IPS DF 6.9 (cell line): ENCODE measurements at places on chromosomes 7 and 10.

DNA sequence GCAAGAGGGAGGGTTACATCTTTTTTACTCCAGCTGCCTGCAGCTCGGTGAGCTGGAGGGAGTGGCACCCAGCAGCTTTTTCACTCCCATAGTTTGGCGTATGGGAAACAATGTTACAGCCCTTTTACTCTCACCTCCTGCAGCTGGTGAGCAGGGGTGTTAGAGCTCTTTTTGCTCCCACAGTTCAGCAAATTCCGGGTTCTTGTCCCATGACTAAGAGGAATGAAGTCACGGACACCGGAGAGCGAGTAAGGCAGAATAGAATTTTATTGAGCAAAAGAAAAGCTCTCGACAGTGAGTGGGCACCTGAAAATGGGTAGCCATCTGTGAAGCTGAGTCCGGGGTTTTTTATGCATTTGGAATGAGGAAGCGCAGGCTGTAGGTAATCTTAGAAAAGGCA is 446.6 kb downstream of the GFRA1 start:
- no peak for DNase-seq

DNA sequence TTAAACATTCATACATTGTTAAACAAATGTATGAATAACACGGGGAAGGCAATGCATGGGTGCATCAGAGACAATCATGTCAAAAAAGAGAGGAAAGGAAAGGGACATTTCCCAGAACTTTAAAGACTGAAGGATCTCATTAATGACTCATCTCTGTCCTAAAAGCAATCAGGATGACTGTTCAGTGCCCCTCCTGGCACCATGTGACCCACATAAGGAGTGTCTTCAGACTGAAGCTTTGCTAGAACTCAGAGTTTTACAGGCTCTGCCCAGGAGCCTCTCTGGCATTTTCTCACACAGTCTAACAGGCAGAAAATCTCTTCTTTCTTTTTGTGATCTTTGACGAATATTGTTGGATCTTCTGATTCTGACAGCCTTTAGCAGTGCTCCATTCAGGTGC is 315.3 kb downstream of the OTUD1 start:
- DNase-seq: no peak

GRCh38 chr7:158030566-158030965 is 557.1 kb downstream of the PTPRN2 start:
- no peak for DNase-seq

- DNase-seq: peak; percentile 9
These were observed 337.5 kb upstream of the KCND2 start for GRCh38 chr7:119935418-119936025.

DNA sequence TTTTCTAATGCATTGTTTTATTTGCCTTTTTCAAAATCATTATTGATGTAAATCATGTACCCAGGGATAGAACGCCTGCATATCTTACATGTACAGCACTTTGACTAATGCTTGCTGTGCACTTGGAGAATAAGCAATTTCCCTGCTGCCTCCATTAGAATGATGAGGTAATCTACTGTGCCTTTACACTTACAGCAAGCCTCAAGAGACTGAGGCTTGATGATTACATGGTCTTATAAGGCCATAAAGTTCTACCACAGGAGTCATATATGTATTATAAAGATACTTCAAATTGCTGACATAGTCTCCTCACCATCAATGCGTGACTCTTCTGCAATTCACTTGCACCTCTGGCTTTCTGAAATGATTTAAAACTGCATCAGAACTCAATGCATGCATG is 328.6 kb upstream of the HGF start:
- no peak for DNase-seq

- no peak for DNase-seq
These were observed 294.1 kb upstream of the CSTF2T start for GRCh38 chr10:51993475-51993874.

DNA sequence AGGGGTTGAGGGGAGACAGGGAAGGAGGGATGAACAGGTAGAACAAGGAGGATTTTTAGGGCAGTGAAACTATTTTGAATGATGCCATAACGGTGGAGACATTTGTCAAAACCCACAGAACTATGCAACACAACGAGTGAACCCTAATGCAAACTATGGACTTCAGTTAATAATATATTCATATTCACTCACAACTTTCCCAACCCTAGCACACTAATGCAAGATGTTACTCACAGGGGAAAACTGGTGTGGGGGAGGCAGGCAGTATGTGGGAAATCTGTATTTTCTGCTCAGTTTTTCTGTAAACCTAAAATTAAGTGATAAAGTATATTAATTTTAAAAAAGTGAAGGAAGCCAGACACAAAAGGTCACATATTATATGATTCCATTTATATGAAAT is 17.3 kb downstream of the GNA12 start:
- DNase-seq: no peak

DNA sequence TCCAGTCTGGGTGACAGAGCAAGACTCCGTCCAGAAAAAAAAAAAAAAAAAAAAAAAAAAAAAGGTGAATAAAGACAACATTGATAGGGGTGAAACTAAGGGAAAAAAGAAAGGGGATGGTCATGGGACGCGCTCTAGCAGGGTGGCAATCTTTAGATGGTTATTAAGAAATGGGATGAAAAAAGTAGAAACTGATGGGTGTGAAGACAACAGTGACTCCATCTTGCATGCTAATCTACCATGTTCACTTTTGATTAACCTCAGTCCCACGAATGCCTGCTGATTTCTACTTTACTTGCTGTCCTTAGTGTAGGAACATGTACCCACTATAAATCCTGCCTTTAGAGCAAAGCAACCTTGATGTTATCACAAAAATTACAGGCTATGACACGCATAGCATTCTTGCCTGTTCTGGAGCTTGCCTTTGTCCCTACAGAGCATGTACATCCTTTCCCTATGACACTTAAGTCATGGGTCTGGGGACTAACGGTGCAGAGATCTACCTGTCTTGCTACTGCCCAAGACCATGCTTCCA is 38.5 kb downstream of the P4HA1 start:
- no peak for DNase-seq

GRCh38 chr10:30134171-30134945 is 75.0 kb upstream of the JCAD start:
- no peak for DNase-seq

- DNase-seq: no peak
These were observed 52.7 kb downstream of the GALNT17 start for GRCh38 chr7:71184609-71185008.

DNA sequence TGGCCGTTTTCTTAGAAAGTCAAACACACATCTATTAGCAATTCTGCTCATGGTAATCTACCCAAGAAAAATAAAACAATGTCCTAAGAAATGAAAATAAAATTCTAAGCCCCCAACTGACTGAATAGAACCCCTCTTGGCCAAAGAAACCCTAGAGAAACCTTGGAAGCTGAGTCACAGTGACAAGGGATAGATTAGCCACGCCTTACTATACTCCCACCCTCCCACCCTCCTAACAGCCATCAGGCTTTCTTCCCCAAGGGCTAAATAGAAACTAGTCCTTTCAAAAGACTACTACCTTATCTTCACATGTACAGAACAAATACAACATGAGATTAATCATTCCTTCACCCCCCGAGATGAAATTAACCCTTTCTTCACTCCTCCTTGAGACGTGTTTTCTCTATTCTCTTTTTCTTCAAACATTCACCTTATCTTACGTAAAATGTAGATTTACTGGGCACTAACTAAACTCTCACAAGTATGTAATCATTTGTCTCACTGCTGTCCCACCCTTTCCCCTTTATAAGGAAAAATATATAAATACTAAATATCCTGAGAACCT is 57.5 kb downstream of the HTR7 start:
- DNase-seq: no peak

GRCh38 chr7:155715111-155715805 is 70.8 kb downstream of the RBM33 start:
- no peak for DNase-seq

GRCh38 chr10:43037942-43038782 is 38.7 kb upstream of the RET start:
- no peak for DNase-seq
